ENCODE measurements at places on chromosomes 12 and 14.

DNA sequence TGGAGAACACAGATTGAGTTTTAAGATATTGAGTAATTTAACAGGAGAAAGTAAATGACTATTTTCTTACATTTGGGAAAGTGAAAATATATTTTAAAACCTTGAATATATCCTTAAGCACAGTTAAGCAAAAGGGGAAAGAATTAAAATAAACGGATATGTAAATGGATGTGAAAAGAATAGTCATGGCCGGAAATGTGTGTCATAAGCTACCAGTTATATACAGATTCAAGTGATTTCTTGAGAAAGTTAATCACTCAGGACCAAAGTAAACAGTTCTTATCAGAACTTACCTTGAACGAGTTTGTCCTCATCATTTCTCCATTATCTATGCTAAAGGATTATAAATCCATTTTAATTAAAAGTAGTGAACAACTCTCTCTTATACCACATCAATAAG lies 33.4 kb downstream of the C12orf75 start:
- DNase-seq: no peak

DNA sequence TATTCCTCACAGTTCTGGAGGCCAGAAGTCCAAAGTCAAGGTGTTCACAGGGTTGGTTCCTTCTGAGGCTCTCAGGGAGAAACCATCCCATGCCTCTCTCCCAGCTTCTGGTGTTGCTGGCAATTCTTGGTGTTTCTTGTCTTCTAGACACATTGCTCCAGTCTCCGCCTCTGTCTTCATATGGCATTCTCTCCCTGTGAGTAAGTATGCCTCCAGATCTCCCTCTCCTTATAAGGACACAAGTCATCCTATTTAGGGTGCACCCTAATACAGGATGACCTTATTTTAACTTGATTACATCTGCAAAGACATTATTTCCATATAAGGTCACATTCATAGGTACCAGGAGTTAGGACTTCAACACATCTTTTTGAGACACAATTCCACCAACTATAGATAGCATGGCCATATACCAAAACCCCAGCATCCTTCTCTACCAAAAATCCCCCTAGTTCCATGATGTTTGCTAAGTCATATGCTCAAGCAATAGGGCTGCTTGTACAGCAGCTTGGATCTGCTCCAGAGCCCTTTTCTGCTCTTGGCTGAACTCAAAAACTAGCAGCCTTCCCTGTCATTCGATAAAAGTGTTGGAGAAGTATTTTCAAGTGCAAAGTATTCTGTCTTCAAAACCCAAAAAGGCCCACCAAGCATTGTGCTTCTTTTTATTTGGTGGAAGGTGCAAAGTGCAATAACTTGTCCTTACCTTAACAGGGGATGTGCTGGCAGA lies 79.2 kb upstream of the CMKLR1 start:
- no peak for DNase-seq

DNA sequence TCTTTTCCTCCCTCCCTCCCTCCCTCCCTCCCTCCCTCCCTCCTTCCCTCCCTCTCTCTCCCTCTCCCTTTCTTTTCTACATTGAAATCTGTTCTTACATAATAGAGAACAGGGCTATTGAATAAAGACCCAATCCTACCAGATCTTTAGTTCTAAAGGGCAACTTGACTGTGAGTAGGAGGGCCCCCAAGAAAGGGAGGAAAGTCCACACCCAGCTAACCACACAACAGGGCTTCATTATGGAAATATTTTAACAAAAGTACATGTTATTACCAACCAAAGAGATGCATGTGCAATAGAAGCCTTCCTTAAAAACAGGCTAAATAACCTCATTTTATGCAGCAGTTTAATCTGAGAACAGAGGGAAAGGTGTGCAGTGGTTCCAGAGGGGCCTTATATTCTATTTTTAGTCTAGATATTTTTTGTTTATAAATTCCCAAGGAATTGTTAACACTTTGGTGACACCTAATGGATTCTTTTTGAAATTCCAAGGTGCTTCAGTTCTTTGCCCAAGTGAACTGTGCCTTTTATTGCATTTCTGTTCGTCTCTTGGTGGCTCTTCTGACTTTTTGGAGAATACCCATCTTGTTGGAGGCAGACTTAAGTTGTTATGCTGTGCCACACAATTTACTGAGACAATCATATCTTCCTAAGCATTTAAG lies 63.0 kb downstream of the GNS start:
- DNase-seq: no peak

- no peak for DNase-seq
Measured at GRCh38 chr14:45361727-45362126, 108.7 kb upstream of the MIS18BP1 start.

GRCh38 chr12:120767071-120768024 lies 41.7 kb downstream of the ACADS start:
- DNase-seq: peak; percentile 31

- DNase-seq: no peak
Measured at GRCh38 chr12:117261247-117261646, 71.0 kb upstream of the FBXO21 start.

DNA sequence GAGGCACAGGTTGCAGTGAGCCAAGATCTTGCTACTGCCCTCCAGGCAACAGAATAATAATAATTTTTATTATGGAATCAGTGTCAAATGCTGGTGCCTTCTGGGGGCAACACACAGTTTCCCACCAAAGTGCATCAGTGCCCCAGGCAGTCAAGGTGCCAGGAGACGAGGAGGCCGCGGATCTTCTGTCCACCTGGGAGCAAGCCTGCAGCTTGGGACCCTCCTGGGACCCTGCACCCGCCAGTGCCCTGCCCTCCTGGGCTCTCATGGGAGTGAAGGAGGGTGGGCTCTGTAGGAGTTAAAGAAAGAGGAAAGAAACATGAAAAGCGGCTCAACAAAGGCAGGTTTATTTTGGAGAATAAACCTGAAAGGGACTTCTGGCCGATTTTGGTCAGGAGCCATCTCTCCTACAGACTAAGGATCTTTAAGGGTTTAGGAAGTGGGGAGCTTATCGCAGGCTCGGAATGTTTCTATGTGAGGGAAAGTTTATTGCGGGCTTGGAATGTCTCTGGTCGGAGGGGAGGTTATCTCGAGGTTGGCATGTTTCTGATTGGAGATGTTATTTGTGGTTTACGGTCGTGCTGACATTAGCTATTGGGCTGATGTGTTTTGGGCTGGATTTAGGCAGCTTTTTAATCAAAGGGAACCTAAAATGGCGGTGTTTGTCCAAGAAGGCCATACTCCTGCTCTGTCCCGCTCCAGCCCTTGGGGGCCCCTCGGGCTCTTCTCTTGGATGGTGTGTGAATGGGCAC lies 1.1 kb upstream of the ASPG start:
- DNase-seq: no peak

- no peak for DNase-seq
Measured at GRCh38 chr12:104452087-104452486, 4.7 kb upstream of the CHST11 start.

DNA sequence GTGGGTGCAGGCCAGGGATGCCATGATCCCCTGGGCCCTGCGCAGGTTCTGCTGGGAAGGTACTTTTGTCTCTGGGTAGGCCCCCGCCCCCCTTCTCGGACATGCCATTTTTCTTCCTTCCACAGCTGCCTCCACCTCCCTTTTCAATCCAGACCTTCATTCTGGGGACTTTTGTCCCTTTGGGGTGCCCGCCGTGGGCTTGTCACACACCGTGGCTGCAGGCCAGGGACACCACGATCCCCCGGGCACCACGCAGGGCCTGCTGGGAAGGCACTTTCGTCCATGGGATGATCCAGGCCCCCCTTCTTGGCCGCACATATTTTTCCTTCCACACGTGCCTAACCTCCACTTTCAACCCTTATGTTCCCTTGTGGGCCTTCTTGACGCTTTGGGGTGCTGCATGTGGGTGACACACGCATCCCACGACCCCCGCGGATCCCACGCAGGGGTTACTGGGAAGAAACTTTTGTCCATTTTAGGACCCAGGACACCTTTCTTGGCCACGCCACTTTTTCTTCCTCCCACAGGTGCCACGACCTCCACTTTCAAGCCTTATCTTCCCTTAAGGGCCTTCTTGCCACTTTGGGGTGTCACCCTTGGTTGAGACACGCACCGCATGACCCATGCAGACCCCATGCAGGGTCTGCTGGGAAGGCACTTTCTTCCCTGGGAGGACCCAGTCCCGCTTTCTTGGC lies 272.5 kb downstream of the ALG10 start:
- no peak for DNase-seq

DNA sequence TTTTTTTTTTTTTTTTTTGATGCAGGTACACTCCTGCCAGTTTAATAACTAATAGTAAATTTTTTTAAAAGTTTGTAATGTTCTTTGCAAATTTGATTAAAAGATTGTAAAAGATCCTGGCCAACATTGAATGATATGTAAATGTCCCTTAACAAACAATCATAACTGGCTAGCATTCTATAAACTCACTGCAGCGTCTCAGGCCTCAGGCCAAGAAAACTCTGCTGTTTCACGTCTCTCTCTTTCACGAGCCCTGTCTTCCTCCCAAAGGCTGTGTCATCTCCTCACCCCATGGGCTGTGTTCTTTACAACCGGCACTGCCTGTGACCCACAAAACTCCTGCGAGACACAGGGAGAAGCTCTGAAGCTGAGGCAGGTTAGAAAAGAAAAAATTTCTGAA lies 103.3 kb downstream of the NUAK1 start:
- no peak for DNase-seq

DNA sequence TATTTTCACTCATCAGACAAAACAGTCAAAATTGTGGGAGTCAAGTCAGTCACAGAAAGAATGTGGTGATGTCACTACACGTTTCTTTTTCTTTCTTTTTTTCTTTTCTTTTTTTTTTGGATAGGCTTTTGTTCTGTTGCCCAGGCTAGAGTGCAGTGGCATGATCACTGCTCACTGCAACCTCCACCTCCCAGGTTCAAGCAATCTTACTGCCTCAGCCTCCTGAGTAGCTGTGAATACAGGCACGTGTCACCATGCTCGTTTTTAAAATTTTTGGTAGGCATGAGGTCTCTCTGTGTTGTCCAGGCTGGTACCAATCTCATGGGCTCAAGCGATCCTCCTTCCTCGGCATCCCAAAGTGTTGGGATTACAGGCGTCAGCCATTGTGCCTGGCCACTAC lies 2.3 kb downstream of the CLECL1 start:
- DNase-seq: no peak

GRCh38 chr14:53946404-53947093 lies 10.1 kb downstream of the BMP4 start:
- peak; percentile 49 for DNase-seq

- no peak for DNase-seq
Measured at GRCh38 chr12:132197581-132198354, 53.5 kb downstream of the NOC4L start.

DNA sequence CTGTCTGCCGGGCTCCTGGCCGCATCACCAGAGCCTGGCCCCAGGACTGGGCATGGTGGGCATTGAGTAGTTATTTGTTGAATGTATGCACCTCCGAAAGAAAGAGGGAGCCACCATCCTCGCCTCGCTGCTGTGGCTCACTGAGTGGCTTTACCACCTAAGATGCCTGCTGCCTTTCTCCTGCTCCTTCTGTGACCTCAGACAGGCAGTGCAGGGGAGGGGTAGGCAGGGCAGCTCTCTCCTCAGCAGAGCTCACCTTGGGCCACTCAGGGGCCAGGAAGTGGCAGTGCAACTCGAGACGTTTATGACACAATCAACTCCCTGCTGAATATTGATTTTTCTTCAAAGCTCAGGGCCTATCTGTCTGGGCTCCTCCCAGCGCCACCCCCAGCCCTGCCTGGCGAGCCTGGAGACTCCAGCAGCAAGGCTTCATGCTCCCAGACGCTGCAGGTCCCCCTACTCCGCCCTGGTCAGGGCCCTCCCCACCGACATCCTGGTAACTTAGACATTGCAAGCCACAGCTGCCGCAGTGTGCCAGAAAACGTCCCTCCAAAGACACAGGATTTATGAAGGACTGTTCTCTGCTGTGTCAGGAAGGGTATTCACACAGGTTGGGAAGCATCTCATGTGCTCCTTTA lies 84.3 kb upstream of the DIO3 start:
- DNase-seq: no peak

DNA sequence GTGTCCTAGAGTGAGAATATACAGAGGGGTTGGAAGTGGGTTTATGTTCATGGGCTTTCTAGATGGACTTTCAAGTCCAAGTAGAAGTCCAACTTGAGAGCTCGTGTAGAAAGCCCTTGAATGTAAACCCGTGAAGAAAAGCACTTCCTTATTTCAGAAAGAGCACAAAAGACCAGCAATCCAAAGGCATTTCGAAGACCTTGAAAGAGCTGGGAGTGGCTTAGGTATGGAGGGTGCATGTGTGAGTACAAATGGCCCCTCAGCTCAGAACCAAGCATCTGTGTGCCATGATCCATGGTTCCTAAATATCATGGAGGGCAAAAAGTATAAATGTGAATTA lies 160.7 kb downstream of the ETV6 start:
- no peak for DNase-seq

- DNase-seq: no peak
Measured at GRCh38 chr12:77940567-77940966, 109.9 kb downstream of the NAV3 start.

DNA sequence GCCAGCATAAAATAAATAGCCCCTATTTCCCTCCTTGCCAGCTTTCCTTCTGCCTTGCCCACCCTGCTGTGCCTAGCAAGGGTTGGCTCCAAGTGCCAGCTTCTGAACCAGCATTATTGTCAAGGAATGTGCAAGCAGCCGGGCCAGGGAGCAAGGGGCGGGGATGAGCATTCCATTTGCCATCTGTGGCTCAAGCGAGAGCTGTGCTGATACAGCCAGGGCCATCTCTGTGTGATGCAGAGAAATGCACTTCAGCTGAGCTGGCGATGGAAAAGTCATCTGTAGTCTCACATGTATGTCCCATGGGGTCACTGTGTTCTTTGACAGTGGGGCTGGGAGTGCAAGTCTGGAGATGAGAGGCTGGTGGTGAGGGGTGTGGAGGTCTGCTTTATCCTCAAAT lies 137.3 kb downstream of the SUDS3 start:
- DNase-seq: no peak

DNA sequence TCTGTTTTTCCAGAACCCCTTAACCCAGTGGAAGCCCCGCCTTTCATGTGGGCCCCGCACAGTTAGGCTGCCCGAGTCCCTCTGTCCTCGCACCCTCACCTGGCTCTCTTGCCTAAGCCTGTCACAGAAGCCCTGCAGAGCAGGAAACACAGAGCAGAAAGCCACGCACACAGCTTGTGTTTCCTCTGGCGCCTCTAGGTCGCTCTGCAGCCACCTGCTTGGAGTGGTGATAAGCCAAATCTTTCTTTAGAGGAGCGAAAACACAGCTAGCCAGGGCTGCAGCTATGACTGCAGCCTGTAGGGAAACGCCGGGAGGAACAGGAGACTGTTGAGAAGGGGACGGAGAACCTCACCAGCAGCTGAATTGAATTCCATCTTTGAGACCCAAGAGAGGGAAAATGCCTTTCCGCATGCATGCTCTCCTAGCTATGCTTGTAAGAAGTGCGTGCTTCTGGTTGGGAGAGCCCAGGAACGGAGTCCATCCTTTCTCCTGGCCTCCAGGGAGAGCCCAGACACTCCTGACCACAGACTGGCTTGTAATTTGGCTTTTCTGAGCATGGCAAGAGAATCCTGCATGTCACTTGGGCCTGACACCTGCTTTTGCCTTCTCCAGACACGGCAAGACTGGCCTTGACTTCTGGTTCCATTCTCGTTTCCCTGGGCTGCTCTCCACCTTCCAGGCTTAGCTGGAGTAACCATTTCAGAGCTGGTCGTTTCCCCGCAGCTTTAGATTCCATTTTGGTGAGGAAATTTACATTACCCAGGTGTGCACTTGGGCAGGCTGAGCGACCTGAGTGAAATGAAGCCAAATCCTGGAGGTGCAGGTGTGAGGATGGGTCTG lies 301.6 kb downstream of the CACNA1C start:
- DNase-seq: no peak

GRCh38 chr14:89702073-89702875 lies 252.3 kb downstream of the EFCAB11 start:
- DNase-seq: no peak

Data from GM13976 (cell line).